Esophagus squamous epithelium (tissue), 5 donors: ENCODE measurements at places on chromosomes 13 and 19.
A peak's percentile ranks its signal among the peaks of the same experiment; 100 is the strongest.

DNA sequence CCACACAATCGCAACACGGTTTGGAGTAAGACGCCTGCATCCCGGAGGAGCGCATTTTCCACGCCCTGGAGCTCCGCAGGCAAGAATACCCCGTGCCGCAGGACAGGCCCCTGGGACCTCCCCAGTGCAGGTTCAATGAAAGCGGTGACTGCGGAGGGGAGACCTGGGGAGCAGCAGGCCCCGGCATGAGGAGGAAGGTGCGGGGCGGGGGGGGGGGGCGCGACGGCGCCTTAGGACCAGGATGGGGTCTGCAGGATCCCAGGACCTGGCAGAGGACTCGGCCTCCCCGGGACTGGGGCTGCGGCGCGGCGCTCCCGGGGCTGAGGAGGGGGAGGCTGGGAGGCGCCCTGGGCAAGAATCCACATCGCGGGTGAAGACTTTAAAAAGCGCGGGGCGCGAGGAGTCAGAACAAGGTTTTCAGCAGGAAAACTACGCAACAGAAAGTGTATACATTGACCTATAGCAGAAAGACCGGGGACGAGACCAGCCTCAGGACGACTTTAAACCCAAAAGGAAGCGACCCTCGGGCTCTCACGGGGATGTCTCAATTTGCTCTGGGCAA lies 432 bp downstream of the ZNF611 start:
- no peak for DNase-seq

DNA sequence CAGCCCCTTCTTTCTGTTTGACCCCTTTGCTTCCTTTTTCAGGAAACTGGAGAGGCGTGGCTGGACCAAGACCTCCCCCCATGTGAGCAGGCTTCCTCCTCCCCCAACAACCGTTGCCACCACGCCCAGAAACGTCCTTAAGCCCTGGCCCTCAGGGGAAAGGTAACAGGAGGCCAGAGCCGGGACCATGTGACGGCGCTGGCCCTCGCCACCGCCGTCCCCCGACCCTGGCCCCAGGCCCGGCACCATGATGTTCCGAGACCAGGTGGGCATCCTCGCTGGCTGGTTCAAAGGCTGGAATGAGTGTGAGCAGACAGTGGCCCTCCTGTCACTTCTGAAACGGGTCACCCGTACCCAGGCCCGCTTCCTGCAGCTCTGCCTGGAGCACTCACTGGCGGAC lies 14.4 kb downstream of the SAMD4B start:
- no peak for DNase-seq

- no peak for DNase-seq
Measured at GRCh38 chr19:32294871-32295438, 50.5 kb upstream of the ZNF507 start.

DNA sequence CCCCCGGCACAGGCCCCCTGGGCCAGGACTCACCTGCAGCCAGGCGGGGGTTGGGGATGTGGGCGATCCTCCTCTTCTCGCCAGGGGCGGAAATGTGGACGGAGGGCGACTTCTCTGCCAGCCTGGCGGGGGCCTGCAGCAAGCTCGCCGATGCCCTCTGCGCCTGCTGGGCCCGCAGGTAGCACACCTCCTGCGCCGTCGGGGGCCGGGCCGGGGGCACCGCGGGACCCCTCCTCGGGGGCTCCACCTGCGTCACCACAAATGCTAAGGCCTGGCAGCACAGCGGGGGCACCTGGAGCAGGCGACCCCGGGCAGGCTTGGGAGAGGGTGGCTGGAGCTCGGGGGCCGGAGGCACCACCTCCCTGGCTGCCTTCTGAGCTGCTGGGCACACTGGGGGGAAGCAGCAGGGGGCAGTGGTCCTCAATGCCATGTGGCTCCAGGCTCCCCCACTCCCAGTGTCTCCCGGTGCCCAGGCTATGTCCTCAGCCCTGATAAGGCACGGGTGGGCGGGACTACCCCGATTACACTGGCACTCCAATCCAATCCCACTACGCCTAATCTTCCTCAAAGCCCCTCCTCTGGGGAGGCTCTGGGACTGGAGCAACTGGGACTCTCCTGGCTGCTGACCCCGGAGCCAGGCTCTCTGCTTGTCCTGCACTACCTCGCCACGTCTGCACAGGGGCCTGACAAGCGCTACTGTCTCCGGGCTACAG lies 11.6 kb upstream of the ATP8B3 start:
- DNase-seq: no peak

- no peak for DNase-seq
Measured at GRCh38 chr19:45872095-45872919, 8.2 kb downstream of the FOXA3 start.

GRCh38 chr19:18768046-18768771 lies 22.9 kb downstream of the COMP start:
- no peak for DNase-seq

DNA sequence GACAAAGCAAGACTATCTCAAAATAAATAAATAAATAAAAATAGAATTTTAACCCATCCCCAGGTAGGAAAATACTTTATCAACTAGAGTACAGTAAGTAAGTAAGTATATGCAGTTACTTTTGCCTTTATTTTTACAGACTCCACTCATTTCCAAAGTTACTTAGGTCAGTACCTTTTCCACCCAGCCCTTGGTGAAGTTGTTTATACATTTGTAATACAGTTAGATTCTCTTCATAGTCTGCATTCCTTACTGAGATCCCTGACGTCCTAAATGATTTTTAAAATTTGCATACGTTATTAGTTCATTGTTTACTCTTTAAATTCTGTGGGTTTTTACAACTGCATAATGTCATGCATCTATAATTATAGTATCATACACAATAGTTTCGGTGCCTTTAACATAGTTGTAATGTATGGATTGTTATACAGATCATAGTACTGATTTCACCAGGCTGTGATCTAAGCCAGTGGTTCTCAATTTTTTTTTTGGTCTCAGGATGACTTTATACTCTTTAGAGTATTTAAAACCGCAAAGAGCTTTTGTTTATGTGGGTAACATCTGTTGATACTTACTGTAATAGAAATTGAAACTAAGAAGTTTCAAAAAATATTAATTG lies 10.4 kb downstream of the SETDB2 start:
- DNase-seq: no peak

DNA sequence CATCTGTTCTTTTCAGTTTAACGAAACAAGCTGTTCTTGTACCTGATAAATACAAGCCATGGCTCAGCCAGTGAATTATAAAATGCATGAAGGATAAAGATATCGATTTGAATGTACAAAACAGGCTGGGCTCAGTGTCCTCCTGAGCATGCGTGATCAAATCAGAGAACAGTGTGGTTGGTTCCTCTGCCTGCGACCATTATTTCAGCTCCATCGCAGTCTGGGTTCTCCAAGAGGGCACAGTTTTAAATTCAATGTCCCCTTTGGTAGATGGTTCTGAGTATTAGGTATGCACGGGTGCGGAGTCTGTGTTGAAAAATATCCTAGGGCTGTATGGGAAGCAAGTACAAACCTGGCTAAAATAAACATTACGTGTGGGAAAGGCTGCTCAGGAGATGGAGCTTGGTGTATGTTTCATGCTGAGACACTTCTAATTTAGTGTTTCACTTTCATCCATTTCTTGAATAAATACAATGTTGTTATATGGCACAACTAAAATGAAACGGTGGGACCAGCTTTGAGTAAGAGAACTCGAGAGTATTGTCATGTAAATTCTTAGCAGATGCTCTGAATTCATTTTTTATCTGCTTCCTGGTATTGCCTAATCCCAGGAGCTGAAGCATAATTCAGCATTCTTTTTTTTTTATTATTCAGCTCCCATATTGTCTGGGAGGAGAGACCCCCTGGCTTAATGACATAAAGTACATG lies 458.7 kb downstream of the MYO16 start:
- no peak for DNase-seq

DNA sequence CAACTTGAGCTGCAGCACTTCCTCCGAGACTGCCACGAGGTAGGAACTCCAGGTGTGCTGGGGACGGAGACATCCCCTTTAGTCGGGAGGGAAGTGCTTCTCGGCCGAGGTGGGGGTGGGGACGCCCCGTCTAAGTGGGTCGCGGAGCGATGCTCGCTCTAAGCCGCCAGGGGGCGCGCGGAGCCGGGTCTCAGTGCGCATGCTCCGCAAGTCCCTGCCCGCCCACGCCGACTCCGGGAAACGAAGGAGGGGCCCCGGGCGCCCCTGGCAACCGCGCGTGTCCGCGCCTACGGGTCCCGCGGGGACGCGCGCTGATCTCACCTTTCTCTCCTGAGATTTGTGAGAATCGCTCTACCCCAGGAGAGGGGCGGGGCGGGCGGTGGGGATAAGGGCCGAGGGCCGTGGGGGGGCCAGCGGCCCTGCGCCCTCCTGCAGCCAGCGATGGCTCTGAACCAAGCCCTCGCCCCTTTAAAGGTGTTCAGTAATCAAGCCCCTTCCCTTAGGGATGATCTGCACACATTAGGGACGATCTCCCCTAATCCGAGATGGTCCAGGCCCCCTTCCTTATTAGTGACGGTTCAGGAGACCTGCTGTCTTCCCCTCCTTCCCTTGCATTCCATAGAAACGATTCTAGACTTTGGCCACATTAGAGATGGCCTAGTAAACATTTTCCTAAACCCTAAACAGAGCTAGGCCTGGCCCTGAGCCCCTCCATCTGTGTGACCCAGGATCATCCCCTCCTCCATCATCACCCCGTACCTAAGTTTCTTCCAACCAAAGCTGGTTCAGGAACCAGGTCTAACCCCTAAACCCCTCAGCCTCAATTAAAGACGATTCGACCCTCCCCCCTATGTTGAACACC lies 47.3 kb upstream of the SHKBP1 start:
- DNase-seq: no peak

DNA sequence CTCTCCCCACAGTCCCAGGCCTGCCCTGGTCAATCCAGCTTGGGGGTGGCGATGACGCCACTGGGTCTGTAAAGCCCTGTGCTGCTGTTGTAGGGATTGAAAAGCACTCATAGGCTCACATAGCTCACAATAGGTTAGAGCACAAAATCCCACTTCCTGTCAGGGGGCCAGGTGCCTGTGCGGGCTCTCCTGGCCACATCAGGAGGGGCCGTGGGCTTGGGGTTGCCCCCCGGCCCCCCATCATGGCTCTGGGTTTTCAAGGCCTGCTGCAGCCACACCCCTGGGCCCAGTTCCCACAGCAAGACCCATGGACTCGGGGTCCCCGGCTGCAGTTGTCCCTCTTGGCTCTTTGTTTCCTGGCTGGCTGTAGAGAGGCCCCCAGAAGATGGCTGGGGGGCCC lies 62.9 kb downstream of the SMARCA4 start:
- DNase-seq: no peak

- no peak for DNase-seq
Measured at GRCh38 chr19:33675501-33676124, 53.9 kb downstream of the CHST8 start.

DNA sequence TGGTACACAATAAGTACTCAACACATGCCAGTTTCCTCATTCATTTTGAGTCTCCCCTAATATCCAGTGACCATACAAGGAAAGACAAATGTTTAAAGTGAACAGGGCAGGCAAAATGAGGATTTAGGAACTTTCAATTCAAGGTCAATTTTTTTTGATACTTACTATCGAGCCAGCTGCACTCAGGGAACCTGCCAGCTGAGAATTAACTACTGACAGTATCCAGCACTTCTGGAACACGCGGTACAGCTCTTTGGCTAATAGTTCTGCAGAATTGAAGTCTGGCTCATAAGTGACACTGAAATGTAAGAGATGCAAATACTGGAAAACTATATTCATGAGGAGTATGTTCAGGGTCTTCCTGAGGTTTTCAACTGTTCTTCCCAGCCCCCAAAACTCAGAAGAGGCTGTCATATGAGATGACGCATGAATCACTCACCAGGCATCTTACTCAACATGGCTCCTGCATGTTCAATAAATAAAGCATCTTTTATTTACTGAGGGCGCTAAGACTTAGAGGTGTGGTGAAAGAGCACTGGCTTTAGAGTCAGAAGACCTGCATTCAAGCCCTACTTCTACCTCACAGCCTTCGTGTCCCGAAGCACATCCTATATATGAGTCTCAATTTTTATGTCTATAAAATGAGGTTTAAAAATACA lies 25.6 kb downstream of the RUBCNL start:
- no peak for DNase-seq

DNA sequence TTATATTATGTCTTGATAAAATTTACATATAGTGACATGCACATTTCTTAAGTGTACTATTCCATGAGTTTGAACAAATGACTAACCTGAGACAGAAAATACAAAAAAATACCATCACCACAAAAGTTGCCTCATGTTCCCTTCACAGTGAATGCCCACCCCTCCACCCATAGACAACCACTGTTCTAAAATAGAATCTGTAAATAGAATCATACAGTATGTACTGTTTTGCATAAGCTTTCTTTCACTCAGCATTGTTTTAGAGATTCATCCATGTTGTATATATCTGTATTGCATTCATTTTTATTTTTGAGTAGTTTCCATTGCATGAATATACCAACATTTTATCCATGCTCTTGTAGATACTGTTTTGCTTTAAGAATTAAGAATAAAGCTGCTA lies 23.3 kb upstream of the RBM26 start:
- no peak for DNase-seq

DNA sequence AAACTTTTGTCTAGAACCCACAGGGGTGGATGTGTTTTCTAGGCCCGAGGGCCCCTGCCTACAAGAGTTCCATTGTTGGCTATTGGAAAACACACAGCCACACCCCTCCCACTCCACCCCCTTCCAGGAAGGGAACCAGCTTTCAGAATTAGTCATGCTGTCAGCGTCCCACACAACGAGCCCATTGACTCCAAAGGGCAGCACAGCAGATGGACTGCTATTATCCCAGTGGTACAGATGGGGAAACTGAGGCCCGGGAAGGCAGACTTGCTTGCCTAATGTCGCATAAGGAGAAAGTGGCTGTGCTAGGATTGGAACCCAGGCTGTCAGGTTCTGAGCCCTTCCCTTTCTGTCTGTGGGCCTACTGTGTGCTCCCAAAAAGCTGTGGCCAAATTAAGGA lies 8.1 kb upstream of the FXYD3 start:
- DNase-seq: no peak

GRCh38 chr19:20858218-20858617 lies 64.8 kb upstream of the ZNF85 start:
- DNase-seq: no peak

- no peak for DNase-seq
Measured at GRCh38 chr19:55161571-55162322, 4.2 kb upstream of the TNNI3 start.

GRCh38 chr13:68850160-68850559 lies 1257.5 kb upstream of the ATXN8OS start:
- DNase-seq: no peak

GRCh38 chr19:10744801-10745293 lies 27.0 kb downstream of the DNM2 start:
- DNase-seq: no peak

GRCh38 chr13:77326905-77327604 lies at the start of gene MYCBP2:
TSS of gene MYCBP2 (minus strand) at chr13:77327094. CDS start at chr13:77326775, 319 bp downstream.
- DNase-seq: peak; percentile 73

- DNase-seq: no peak
Measured at GRCh38 chr13:113877149-113877990, 13.5 kb upstream of the GAS6 start.

DNA sequence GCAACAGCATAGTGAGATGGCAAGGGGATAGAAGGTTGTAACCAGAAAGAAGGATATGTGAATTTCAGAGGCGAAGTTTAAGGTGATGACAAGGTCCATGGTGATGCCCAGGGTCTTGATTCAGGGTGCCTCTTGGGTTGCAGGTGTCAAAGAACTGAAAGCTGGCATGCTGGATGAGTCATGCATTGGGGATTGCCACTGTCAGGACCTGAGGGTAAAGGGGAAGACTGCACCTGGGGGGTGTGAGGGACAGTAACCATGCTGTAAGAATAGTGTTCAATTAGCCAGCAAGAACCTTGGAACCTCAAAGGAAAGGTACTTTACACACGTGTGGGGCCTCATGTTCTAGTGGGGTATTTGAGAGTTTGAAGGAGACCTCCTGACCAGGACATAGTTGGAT lies 279.6 kb downstream of the SLC7A1 start:
- DNase-seq: no peak
